ENCODE measurements at places on chromosomes 16 and 17. TPM values are rescaled to one million over a fixed set of nuclear protein-coding genes. Genes with fewer than 3 reads are reported as not detected.

Gene ASB16
- total RNA-seq, result 10.8 TPM

DNA sequence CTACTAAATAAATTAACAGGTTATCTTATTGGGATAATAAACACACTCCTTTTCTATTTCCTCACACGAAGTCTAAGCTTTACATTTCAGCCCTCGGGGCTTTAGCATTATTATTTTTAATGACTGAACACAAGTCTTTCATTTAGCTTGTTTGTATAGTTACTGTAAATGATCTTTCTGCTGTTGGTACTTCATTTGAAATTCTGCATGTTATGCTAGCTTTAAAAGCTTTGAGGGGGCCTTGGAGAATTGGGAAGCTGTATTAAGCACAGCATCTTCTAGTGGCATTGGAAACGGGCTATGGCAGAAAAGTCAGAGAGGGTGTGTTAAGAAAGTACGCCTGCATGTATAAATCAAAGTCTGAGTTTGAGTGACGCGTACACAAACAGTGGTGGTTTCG, 243.7 kb downstream of the FTO start:
- H3K4me1 ChIP-seq, result peaks cover 10% of the 10 kb centered on the region
- no peak for DNase-seq
- H3K36me3 ChIP-seq, result no peaks in the 10 kb centered on the region
- H3K27ac ChIP-seq, result no peak overlapping the region

- DNase-seq, result no peak
- peaks cover 11% of the 10 kb centered on the region for H3K27me3 ChIP-seq
- H3K36me3 ChIP-seq, result no peaks in the 10 kb centered on the region
- H3K4me3 ChIP-seq, result no peak overlapping the region
- no peak overlapping the region for H3K27ac ChIP-seq
Measured at GRCh38 chr16:84029297-84030047, 13.1 kb downstream of the SLC38A8 start.

DNA sequence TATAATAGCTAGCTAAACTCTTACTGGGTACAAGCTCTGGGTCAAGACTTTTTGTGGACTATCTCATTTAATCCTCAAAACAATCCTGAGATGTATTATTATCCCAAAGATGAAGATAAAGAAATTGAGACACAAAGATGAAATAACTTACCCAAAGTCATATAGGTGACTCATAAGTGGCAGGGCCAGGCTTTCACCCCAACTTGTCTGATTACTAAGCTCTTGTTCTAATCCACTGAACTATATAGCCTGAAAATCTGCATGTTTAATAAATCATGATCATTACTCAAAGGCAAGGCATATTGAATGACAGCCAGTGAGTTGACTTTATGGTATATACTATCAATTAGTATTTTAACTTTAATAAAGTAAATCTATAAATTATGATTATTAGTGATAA, 77.4 kb downstream of the SKAP1 start:
- H3K4me1 ChIP-seq, result no peaks in the 10 kb centered on the region
- DNase-seq, result no peak
- no peaks in the 10 kb centered on the region for H3K36me3 ChIP-seq

Gene SLC6A2
- total RNA-seq, result 2.1 TPM

Gene LDHD
- total RNA-seq, result 13.2 TPM

DNA sequence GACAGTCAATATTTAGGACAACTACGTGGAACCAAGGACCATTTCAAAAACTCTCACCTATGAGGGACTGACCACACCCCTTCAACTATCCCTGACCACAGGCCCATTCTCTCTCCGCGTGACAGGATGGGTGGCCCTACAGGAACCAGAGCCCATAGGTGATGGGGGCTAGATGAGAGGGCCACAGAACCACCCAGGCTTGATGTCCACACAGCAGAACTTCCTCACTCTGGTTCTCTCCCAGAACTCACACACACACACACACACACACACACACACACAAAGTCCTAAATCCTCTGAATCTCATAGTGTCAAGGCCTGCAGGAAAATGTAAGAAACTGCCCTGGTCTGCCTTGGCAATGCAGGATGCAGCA, 1.5 kb downstream of the ZNF319 start:
- H3K27ac ChIP-seq, result no peak overlapping the region
- H3K36me3 ChIP-seq, result peaks cover 35% of the 10 kb centered on the region
- no peak for DNase-seq

Gene ATP1B2
- 2.5 TPM for total RNA-seq

Gene PAQR4
- total RNA-seq, result 4.9 TPM

DNA sequence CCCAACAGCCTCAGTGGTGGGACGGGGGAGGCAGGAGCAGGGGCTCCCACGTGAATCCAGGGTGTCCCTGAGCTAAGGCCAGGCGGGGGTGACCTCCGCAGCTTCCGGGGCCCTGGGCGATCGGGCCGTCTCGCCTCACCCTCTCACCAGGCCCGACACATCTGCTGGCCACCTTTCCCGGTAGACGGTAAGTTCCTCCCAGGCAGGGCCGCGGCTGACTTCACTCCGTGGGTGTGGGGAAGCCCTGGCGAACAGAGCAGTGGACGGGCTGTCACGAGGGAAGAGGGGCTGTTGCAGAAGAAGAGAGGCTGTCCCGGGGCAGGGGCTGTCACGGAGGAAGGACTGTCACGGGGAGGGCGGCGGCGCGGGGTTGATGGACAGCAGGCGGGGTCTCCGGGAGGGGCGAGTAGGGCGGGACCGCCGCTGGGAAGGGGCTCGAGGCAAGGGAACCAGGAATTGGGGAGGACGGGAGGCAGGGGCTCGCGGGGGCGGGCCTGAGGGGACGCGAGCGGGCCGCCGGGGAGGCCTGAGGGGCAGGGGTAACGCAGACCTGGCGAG, 498 bp downstream of the PKMYT1 start:
- no peak for DNase-seq
- no peaks in the 10 kb centered on the region for H3K36me3 ChIP-seq
- H3K27me3 ChIP-seq, result no peaks in the 10 kb centered on the region
- no peak overlapping the region for H3K27ac ChIP-seq
- H3K4me3 ChIP-seq, result peak overlapping the region; percentile 77

Gene DEXI
- total RNA-seq, result 133 TPM

- no peak overlapping the region for H3K4me3 ChIP-seq
- H3K27ac ChIP-seq, result no peak overlapping the region
- H3K36me3 ChIP-seq, result no peaks in the 10 kb centered on the region
Measured at GRCh38 chr17:66255112-66255511, 25.9 kb upstream of the APOH start.

GRCh38 chr17:38798614-38799500, 499 bp downstream of the PIP4K2B start:
- peaks cover 30% of the 10 kb centered on the region for H3K36me3 ChIP-seq
- no peaks in the 10 kb centered on the region for H3K27me3 ChIP-seq
- peak overlapping the region; percentile 93 for H3K4me3 ChIP-seq
- H3K27ac ChIP-seq, result peak overlapping the region; percentile 100
- DNase-seq, result no peak

Data from esophagus muscularis mucosa (tissue), 4 donors.